ENCODE measurements at places on chromosomes 7 and 10.

GRCh38 chr7:232410-233248 is 40.3 kb downstream of the FAM20C start:
- no peak for DNase-seq

DNA sequence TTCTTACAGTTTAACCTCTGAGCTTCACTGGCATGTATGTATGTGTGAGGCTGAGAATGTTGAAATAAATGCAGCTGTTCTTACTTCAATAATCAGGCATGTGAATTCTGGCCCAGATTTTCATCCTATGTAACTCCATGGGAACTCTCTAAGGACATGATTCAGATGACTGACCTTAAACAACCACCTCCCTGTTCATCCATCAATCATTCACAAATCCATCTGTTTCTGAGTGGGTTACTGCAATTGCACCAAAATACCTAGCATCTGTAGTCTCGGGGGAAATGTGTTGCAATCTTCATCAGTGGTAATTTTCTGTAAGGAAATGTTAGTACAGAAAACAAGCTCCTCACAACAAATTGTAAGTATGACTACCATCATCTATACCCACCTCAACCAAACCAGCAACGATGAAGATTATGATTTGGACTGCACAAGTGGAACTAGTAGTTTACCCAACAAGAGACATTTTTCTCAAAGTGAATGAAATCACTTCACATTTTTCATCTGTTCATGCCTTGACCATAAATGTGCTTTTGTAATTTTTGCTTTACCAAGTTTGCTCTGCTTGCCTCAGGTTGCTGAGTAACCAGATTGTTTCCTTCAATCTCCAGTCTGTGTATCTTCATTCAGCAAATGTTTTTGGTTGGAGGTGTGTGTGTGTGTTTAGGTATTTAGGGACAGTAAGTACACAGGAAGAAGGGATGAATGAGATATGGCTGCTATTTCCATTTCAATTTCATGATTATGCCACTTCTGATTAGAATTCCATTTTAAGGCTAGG is 65.7 kb upstream of the FZD8 start:
- DNase-seq: no peak

DNA sequence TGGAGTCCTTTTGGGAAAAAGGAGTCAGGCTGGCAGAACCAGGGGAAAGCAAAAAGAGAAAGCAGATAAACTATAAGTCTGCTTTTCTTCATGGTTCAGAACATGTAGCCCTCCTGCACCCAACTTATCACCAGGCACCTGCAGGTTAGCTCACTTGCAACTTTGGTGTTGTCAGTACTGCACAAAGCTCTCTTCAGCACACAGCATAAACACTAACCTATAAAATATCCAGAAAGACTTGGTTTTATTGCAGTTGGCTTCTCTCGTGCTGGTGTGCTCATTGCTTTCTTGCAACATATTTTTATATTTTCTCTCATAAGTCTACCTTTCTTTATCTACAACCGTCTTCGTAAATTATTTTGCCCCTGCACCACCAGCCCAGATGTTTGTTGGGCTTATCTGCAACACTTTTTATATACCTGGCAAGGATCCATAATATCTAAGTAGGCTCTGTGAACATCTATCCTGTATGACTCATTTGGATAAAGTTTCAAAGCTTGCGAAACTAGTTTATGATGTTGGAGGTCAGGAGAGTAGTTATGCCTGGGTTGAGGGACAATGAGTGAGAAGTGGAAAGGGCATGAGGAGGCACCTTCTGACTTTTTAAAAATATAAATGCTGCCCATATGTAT is 164.6 kb downstream of the ANKRD30A start:
- DNase-seq: no peak

DNA sequence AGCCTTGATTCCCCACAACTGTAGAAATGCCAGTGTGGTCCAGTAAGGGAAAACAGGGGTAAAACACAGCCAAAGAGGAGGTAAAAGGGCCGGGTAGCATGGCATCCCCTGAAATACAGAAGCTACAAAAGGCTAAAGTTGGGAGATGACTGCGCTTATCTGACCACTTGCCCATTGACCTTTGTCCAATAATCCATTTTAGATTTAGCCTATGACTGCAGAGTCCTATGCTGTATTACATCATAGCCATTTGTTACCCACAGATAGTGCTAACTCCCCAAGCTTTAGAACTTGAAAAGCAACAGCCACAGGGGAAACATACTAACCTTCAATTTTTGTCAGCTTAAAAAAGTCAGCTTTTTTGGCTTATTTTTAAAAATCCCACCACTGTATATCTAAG is 26.2 kb downstream of the MTPN start:
- no peak for DNase-seq

DNA sequence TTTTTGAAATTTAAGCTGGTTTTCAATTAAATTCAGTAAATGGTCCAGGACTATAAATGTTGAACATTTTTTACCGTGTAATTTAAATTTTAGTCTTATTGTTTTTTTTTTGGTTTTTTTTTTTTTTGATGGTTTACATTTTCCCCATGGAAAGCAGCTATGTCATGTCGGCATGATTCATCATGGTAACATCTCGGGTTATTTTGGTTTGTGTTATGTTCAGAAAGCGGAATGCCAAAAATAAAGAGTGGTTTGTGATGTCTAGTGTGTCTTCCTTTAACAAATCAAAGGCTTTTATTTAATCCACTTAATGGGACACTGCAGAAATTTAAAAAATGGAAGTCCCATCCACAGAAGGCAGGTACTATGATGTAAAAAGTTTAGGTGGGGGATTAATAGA is 58.5 kb downstream of the TRUB1 start:
- no peak for DNase-seq

DNA sequence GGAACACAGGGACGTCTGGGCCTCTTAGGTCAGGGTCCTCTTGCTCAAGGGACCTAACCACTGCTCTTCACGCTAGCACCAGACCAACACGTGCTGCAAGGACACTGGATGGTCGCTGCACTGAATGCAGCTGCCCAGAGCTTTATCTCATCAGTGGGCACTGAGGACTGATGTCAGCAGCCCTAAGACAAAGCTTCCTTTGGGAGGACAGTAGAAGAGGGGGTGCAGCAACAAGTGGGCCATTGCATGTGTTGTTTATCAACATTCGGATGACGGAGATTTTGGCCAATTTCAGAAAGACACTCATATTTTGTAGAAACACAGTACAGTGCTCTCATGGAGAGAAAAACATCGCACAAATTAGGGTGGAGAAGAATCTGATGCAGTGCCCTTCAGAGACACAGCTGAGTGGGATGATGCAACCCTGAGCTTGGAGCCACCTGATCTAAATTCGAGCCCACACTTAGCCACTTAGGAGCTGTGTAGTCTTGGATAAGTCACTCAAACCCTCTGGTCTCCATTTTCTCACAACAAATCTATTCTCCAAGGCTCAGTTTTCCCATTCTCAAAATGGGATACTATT is 1.7 kb downstream of the OPALIN start:
- no peak for DNase-seq

- no peak for DNase-seq
Observed at GRCh38 chr10:26029858-26030257, 95.8 kb downstream of the MYO3A start.

GRCh38 chr10:92103376-92104090 is 180.0 kb downstream of the BTAF1 start:
- DNase-seq: no peak

DNA sequence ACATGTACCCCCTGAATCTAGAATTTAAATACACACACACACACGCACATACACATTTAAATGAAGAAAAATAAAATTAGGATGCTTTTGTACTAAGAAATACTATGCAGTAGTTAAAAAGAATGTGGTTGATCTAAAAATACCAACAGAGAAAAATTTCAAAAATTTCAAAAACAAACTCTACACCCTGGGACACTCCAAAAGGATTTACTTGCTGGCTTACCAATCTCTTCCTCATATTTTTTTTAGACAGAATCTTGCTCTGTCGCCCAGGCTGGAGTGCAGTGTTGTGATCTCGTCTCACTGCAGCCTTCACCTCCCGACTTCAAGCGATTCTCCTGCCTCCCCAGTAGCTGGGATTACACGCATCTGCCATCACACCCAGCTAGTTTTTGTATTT is 80.9 kb downstream of the HIP1 start:
- DNase-seq: no peak
